ENCODE measurements at places on chromosomes 4 and X.

- no peak for DNase-seq
Measured at GRCh38 chrX:135463937-135464336, 42.2 kb downstream of the SMIM10L2A start.

- peak; percentile 3 for DNase-seq
Measured at GRCh38 chrX:140733766-140734342, 24.3 kb downstream of the LINC00632 start.

GRCh38 chrX:38632516-38632915 is 71.2 kb downstream of the TSPAN7 start:
- no peak for DNase-seq

- no peak for DNase-seq
Measured at GRCh38 chrX:10166731-10167151, 10.0 kb downstream of the CLCN4 start.

DNA sequence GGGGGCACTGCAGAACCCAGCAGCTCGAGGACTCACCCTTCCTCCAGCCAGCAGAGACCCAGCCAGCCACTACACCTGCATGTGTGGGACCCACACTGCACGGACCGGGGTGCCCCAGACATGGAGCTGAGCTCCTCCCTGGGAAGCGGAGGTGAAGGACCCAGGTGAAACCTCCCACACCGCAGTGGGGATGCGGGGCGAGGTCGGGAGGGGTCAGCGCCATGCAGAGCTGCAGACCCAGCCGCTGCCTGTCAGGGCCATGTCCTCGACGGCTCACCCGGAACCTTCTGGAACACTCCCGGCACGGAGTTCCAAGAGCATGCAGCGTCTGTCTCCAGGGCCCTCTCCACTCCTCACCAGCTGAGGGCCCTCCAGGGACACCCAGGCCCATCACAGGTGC is 42.6 kb downstream of the GAK start:
- DNase-seq: no peak

- no peak for DNase-seq
Measured at GRCh38 chr4:22407361-22407760, 108.5 kb downstream of the ADGRA3 start.

DNA sequence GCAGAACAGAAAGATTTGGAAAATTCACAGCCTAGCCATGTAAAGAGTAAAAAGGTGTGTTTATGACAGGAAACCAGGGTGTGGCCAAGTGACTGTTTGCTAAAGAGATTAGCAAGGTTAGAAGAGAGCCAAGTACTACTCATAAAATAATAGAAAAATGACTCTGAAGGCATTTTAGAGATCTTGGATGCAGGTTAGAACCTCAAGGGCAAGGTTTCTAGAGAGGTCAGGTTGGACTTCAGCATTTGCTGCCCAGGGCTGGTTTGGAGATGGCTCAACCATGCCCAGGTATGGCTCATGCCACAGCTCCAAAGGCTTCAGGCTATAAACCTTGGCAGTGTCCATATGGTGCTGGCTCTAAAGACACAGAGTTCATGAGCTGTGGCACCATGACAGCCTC is 40.6 kb upstream of the ADGRA3 start:
- no peak for DNase-seq

- no peak for DNase-seq
Measured at GRCh38 chrX:70039758-70040157, 10.0 kb downstream of the AWAT2 start.

DNA sequence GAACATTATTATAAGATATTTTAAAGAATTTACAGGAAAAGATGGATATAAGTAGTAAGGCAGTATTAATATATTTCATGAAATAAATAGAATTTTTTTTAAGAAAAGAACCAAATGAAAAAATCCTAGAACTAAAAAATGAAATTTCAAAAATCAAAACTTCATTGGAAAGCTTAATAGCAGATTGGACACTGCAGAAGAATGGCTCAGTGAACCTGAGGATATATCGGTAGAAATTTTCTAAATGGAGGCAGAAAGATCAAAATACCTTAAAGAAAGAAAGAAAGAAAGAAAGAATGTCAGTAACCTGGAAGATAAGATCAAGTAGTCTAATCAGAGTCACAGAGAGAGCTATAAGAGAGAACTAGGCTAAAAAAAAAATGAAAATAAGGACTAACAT is 21.3 kb upstream of the FAM13A start:
- no peak for DNase-seq

- no peak for DNase-seq
Measured at GRCh38 chr4:48047421-48047844, 30.9 kb downstream of the NIPAL1 start.

GRCh38 chr4:174255786-174256185 is 27.7 kb downstream of the FBXO8 start:
- no peak for DNase-seq

GRCh38 chrX:11381464-11381863 is 88.3 kb downstream of the AMELX start:
- DNase-seq: no peak

DNA sequence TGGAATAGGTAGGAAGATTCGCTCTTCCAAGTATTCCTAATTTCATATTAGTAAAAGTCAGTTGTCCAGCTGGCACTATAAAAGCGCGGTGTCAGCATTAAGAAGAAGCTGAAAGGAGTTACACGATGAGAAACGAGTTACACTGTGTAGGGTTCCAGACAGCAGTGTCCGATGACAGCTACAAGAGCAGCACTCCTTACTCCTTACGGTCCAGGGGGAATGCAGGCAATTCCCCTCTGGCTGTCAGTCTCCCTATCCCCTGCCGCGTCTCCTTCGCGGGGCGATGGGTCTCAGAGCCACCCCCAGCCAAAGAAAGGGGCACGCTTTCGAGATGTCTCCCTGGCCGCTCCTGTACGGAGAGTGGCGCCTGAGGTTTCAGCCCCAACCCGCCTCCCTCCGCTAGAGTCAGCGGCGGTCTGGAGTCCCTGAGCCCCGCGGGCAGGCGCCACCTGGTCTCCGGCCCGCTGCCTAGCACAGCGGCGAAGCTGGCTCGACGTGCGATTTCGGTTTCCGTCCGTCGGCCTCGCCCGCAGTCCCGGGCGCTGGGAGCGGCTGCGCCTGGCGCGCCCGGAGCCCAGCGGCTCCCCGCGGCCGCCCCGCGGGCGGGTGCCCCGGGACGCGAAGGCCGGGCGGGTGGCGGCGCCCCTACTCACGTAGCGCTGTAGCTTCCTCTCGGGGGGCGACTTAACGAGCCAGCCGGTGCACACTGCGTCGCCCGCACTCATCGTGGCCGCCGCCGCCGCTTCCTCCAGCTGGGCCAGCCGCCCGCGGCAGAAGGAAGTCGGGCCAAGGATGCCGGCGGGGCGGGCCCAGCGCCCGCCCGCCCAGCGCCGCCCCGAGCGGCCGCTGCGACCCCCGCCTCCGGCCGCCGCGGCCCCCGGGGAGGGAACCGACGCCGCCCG is at the start of gene GAB3:
GAB3 (minus strand) TSS at position 777 of the 902 bp plus-strand sequence; CDS start at position 725, 52 bp downstream.
- DNase-seq: no peak

DNA sequence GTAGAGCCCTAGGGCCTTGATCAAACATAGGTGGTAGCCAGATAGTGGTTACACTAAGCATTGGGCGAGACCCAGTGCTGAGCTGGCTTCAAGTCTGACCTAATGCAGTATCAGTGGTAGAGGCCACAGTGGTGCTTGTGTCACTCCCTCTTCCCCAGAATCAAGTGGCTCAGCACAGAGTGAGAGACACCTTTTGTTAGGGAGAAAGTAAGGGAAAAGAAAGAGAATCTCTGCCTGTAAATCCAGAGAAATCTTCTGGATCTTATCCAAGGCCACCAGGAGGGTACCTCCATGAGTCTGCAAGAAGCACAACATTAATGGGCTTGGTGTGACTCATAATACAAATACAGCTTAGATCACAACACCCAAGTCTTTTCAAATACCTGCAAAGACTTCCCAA is 117.7 kb upstream of the SLC6A14 start:
- DNase-seq: no peak

- no peak for DNase-seq
Measured at GRCh38 chrX:90883479-90883878, 551.2 kb upstream of the PABPC5 start.

DNA sequence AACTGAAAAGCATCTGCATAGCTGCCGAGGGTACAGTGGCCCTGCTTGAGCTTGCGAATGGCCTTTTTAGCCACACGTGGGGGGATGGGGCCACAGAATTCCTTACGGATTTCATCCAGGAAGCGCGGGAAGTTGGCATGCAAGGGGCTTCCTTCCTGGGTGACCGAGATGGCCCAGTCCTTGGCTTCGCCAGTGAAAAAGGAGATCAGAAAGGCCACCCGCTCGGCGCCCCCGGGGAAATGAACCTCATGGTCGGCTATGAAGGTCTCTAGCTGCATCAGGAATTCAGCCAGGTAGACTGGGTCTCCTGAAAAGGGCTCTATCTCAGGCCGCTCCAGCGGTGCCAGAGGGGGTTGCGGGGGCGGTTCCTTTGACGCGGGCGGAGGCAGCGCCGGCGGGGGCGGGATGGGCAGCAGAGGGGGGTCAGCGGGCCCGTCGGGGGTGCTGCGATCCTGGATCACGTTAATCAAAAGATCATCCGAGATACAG is 909 bp downstream of the RTL5 start:
- DNase-seq: no peak

DNA sequence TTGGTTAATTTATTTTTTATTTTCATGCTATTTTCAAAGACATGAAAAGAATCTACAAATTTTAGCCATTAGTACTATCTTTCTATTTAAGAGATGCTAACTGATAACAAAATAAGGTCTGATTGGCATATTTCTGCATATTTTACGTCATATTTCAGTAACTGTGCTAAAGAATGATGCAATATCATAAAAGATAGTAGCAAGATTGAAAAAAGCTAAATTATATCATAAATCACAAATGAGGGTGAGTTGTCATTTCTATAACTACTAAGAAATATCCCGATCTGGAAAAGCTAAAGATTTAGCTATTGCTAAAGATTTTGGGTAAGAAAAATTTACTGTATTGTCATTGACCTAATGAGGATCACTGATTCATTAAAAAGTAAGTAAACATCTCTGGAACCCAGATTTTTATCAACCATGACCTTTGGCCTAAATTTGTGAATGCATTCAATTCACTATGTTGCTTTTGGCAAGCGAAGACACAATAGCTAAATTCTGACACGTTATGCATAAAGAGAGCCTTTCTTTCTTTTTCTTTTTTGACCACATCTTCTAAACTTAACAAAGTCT is 103.6 kb downstream of the HPGD start:
- DNase-seq: no peak

GRCh38 chrX:37847733-37848197 is 394 bp upstream of the DYNLT3 start:
- no peak for DNase-seq

- no peak for DNase-seq
Measured at GRCh38 chr4:123104310-123105025, 182.1 kb upstream of the NUDT6 start.

- no peak for DNase-seq
Measured at GRCh38 chrX:21014326-21014725, 359.9 kb upstream of the CNKSR2 start.

DNA sequence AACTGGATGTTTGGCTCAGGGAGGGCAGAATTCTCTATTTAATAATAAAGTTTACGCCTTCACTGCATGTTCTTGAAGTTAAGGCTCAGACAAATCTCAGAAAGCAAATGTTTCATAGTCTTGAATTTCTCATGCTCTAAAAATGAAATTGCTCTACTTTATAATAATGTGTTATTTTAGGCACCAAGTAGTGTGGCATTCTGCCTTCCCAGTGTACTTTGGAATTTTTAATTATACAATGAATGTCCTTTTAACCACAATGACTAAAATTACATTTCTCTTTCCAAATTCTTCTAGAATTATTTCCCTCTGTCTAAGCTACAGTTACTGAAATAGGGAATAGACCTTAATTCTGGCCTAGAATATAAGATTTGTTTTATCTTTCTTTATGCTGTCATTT is 97.9 kb upstream of the PDE5A start:
- no peak for DNase-seq

- no peak for DNase-seq
Measured at GRCh38 chr4:52894443-52894842, 32.3 kb downstream of the RASL11B start.

- DNase-seq: no peak
Measured at GRCh38 chrX:38500866-38501265, 60.5 kb upstream of the TSPAN7 start.

DNA sequence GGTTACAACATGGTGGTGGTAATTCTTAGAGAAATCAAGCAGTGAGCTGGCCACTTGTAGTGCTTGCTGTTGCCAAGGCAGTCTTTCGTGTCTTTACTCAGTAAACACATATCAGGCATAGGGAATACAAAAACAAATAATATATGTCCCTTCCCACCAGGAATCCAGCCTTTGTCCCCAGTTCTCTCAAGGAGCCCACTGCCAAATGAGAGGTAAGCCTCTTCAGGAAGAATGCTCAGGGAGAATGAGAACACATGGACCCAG is 421 bp upstream of the PLAC1 start:
- DNase-seq: no peak

- no peak for DNase-seq
Measured at GRCh38 chr4:19178835-19179234, 1072.9 kb upstream of the SLIT2 start.

- DNase-seq: no peak
Measured at GRCh38 chr4:101807351-101807750, 16.8 kb downstream of the BANK1 start.

DNA sequence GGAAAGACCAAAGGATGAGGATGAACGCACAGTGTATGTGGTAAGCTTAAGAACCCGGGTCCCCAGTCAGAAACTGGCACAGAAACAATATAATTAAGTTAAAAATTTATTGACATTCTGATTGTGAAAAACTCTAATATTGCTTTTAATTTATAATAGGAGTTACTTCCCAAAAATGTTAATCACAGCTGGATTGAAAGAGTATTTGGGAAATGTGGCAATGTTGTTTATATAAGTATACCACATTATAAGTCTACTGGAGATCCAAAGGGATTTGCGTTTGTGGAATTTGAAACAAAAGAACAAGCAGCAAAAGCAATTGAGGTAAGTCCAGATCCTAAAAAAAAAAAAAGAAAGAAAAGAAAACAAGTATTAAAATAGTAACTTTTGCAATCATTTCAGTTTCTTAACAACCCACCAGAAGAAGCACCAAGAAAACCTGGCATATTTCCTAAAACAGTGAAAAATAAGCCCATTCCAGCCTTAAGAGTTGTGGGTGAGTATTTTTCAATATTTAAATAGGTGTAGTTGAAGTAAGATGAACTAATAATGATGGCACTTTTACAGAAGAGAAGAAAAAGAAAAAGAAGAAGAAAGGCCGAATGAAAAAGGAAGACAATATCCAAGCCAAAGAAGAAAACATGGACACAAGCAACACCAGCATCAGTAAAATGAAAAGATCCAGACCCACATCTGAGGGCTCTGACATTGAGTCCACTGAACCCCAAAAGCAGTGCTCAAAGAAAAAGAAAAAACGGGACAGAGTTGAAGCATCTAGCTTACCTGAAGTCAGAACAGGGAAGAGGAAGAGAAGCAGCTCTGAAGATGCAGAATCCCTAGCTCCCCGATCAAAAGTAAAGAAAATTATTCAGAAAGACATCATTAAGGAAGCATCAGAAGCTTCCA is 9.9 kb downstream of the LARP7 start:
- no peak for DNase-seq

GRCh38 chr4:1991596-1992434 is 17.0 kb downstream of the NELFA start:
- DNase-seq: no peak

- no peak for DNase-seq
Measured at GRCh38 chrX:75421688-75422230, 101.1 kb downstream of the ZDHHC15 start.

- no peak for DNase-seq
Measured at GRCh38 chr4:38612646-38613414, 51.2 kb upstream of the KLF3 start.

GRCh38 chrX:130704053-130705038 is 198.7 kb downstream of the ENOX2 start:
- DNase-seq: no peak

GRCh38 chrX:107565015-107565414 is 63.3 kb upstream of the PRPS1 start:
- DNase-seq: no peak

Data from T1000 (cell line).